ENCODE measurements at places on chromosomes 5 and 9.

GRCh38 chr9:22022396-22022795 is 13.3 kb upstream of the CDKN2B start:
- no peak for DNase-seq

DNA sequence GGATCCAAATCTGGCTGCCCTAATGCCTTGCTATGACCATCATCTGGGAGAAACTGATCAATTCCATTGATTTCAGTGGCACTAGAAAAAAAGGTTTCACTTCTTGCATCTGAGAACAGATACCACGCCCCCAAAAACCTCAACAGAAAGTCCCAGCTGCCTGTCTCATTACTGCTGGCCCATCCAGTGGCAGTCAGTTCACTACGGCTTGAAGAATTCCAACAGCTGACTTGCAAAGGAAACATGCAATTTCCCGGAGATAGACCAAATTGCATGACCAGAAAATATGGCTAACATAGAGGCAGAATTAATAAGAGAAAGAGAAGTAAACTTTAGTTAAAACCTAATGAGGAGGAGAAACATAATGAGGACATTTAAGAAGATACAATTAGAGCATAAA is 48.6 kb downstream of the UGCG start:
- DNase-seq: no peak

- peak; percentile 66 for DNase-seq
Measured at GRCh38 chr9:109816490-109816889, 36.5 kb downstream of the PALM2AKAP2 start.

GRCh38 chr5:141487131-141487530 is 1.8 kb upstream of the PCDHGC5 start:
- DNase-seq: no peak

DNA sequence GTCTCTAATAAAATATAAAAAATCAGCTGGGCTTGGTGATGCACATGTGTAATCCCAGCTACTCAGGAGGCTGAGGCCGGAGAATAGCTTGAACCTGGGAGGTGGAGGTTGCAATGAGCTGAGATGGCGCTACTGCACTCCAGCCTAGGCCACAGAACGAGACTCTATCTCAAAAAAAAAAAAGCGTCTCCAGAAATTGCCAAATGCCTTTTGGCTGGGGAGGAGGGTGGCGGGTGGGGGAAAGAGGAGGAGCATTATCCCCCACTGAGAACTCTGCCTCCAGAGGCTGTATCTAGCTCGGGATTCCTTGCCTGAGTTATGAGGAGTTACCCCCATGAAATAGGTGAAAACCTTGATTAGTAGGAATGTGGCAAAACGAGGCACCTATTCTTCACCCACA is 4.8 kb downstream of the ROPN1L start:
- DNase-seq: no peak

DNA sequence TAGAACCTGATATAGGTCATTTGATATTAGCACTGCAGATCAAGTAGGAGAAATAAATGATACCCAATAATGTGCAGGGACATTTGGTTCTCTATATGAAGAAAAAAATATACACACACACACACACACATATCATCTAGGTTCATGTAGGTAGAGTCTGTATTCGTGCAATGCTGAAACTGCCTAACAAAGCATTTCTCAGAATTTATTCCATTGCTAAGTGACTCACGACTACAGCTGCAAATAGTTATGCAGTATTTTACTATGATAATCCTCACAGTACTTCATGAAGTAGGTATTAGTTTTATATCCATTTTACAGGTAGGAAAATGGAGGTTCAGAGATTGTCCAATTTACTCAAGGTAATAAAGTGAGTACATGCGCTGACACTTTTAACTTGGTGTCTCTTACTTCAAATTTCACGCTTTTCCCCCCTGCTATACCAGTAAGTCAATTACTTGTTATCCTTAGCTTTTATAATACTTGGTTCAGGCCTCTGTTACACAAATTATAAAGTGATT is 2.4 kb downstream of the GIN1 start:
- no peak for DNase-seq

DNA sequence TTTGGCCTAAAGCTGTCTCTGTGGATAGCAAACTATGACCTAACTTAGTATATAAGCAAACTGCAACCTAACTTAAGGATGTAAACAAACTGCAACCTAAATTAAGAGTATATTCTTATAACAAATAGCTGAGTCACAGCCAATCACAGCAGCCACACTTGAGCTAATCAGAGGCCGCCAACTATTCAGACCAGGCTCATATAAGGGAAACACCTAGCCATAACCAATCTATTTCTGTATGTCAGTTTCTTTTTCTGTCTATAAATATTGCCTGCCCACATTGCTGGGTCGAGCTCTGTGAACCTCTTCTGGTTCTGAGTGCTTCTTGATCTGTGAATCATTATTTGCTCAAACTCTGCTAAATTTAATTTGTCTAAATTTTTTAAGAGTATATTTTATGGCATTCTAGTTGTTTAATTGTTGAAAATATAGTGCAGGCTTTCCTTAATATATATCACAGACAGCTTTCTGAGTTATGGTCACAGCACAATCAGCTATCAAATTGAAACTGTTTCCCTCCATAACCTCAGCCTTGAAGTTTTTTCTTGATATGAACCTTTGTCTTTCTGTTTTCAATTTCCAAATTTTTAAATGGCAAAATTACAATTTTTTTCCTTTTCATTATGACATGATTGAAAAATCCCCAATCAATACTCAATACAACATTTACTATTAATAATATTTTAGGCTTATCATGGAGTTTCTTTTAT is 327.1 kb upstream of the NUDT12 start:
- DNase-seq: no peak

- DNase-seq: no peak
Measured at GRCh38 chr9:107455425-107456135, 34.0 kb downstream of the KLF4 start.

DNA sequence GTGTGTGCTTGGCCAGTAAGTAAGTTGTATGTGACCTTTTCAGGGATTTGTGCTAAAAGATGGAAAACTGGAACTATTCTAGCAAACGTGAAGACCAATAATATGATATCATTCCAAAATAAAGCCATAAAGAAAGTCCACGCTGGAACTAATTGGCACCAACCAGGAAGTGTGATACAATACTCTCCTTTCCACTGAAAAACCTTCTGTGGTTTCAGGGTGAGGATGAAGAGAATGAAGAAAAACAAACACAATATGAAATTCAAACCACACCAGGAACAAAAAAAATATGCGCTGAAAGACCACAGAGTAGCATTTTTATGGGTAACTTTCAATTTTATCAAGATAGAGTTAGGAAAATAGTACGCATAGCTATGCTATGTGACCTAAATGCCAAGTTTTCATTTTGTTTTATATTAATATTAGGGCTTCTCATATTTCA is 105.8 kb downstream of the EFNA5 start:
- no peak for DNase-seq

GRCh38 chr9:124295159-124295794 is 37.5 kb downstream of the NEK6 start:
- DNase-seq: no peak

GRCh38 chr9:132025766-132026165 is 53.9 kb downstream of the MED27 start:
- no peak for DNase-seq

DNA sequence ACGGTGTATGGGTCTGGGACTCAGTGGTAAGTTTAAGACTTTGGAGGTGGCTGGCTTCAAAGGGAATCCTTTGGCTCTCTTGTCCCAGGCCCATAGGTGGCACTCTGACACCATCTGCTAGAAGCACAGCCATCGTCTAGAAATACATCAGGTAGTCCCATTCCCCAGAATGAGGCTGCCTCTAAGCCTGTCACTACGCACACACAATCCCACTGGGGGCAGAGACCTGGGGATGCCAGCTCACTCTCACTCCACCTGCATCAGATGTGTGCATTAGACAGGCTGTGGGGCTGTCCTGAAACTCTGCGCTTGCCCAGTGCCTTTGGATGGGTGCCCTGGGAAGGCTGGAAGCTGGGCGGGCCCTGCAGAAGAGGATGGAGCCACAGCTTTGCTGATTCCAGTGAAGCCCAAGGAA is 127.5 kb upstream of the PANK3 start:
- DNase-seq: peak; percentile 27

DNA sequence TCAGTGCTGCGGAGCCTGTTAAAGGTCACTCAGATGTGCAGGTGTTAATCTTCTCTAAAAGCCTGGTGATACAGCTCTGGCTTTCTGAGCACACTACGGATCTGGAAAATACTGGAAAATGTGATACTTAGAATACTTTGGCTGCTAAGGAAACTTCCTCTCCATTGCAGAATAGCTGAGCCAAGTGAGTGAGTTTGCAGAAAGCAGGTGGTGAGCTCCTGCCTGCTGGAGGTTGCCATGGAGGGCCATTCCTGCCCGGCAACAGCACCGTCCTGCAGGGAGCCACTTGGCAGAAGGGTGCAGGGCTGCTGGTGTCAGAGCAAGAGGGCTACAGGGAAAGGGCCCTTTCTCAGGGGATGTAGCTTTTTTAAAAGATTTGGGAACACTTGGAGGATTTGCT is 40.7 kb downstream of the SECISBP2 start:
- peak; percentile 54 for DNase-seq

DNA sequence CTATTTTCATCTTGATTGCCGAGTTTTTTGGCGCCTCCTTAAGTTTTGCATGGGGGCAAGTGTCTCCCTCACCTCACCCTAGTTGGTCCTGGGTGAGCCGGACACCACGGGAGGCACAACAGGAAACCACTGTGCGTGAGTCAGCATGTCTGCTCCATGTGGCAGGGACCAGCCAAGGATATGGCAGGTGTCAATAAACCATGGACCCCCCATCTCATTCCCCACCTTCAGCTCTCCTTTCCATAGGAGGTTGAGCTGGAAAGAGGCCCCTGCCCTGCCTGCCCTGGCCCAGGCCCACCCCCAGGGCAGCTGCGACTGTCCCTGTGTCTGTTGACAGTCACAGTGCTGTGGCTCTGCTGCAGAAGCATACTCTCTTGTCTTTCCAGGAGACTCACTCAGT is 3.1 kb downstream of the SPACA9 start:
- DNase-seq: no peak

DNA sequence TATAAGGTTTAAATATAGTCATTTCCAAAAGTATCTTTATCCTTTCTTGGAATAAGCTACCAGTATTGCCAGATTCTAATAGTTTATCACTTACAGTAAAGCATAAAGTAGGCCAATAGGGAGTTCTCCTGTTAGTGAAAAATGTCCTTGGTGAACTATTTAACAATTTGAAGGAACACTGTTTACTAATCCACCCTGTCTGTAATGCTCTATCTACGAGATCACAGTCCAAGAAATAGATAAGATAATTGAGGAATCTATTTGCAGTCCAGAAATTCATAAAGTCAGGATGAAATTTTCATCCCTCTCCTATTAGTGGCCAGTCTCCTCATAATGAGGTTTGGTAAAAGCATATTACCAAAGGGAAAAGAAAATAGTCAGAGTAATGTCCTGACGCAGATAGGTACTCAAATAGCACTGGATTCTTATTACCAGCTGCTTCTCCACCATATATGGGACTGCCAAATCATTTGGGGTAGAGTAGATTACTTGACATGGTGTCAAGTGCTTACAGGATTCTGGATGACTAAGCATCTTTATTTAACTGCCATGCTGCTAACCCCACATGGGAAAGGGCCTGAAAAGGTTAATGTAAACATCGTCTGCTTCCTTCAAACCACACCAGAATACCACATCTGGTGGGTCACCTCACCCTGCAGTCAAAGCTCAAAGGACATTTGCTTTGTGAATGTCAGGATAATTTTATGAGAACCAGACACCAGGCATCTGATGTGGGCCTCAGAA is 808.1 kb downstream of the EFNA5 start:
- no peak for DNase-seq

DNA sequence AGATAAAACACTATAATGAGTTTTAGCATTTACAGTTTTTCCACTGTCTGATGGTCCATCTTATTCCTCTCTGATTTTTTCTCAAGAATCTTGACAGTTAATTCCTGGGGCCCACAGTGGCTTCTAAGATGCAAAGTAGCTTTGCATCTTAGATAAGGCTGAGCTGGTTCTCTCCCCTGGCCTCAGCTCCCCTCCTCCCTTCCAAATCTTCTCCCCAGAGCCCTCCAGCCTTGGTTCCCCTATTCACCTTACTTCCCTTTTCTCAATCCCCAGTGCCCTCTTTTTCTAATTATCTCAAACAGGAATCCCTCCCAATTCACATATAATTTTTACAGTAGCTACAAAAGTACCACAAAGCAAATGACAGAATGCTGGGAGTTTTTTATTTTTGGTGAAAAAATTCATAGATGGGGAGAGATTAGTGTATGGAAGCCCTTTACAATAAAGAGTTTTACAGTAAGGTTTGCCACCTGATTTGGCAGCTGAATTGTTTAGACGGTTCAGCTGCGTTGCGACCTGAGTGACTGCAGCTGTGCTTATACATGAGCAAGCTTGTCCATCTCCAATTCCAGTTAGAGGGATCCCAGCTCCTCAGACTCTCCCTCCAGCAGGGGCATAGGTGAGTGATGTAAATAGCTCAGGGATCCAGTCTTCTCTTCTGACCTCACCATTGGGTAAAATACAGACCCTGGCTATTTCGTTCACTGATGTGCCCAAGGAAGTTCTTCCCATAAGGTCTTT is 51.4 kb upstream of the CKMT2 start:
- DNase-seq: no peak

DNA sequence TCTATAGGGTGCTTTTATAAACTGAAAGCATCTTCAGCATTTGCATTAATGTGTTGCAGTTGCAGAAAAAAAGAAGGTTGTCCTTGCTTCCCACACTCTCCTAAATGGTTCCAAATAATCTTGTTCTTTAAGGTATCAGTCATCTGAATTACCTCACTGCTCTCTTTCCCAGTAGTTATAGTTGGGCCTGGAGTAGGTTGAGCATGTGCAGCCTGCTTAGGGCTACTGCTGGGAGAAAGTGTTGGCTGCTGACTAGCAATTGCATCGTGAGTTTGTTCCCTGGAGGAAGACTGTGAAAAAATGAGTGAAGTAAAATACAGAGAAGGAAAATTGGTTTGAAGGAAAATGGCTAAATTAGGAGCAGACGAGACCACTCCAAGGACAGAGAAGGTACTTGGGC is 74.5 kb downstream of the PRR16 start:
- no peak for DNase-seq

DNA sequence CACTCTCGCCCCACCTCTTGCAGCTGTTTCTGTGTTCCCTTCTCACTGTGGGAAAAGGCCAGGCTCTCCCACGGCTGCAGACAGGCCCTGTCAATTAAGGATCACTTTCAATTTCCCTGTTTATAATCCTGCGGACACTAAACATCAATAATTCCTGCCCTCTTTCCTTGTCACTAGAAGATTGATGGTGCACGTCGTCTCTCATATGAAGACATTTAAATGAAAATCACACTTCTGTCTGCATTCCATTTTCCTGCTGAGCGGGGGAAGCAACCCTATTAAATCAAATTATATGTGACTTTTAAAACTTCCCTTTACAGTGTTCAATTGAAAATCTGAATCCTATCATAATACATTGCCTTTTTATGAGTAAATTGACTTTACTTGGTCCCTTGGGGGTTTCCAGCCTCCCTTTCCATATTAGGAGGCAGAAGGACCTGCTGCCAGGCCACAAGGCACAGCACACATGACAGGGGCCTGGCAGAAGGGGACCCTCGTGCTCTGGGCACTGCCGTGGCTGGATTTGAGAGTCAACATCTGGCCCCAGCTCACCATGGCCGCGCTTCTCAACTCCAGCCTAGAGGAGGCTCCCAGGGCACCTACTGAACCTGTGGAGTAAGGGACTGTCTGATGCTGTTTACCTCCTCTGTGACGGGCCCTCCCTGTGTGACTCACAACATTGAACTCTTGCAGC is 311.0 kb upstream of the IRX4 start:
- DNase-seq: no peak
